ENCODE measurements at places on chromosomes 3 and 15.

- no peak for DNase-seq
These were observed 8.0 kb downstream of the CEP152 start for GRCh38 chr15:48802867-48803266.

- no peak for DNase-seq
These were observed 87.7 kb upstream of the RASGRP1 start for GRCh38 chr15:38652183-38652794.

GRCh38 chr15:64776402-64776786 lies 1.0 kb upstream of the RBPMS2 start:
- DNase-seq, result no peak

DNA sequence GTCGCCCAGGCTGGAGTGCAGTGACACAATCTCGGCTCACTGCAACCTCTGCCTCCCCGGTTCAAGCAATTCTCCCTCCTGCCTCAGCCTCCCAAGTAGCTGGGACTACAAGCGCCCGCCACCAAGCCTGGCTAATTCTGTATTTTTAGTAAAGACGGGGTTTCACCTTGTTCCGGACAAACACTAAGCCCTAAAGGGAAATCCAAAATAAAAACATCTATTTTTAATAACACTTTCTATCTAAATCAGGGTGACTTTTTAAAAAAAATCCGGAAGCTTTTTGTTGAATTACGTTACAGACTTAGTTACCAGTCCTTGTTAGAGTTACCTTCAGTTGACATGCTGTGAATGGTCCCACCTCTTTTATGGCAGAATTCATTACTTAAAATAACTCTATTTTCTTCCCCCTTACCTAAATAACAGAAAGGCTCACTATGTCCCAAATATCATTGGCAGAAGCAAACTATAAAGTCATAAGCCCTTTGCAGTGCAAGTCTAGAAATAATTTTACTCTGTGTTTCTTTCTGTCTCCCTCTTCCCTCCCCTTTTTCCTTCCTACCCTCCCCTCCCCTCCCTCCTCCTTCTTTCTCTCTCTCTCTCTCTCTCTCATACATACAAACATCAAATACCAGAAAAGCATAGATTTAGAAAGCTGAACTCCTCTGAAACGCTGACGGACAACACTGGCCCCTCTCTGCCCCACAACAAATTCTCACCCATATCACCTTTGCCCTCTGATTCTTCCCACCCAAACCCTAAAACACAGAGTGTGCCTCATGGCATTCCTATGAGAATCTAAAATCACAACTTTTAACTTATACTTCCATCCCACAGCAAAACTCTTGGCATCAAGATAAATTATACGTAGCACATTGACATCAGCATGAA lies 18.3 kb downstream of the THBS1 start:
- DNase-seq, result no peak

GRCh38 chr15:89078851-89079810 lies 9.1 kb upstream of the ABHD2 start:
- DNase-seq, result no peak

- DNase-seq, result no peak
These were observed 53.4 kb downstream of the LARS2 start for GRCh38 chr3:45441584-45442310.

- no peak for DNase-seq
These were observed 21.9 kb downstream of the DAPK2 start for GRCh38 chr15:64024172-64025050.

DNA sequence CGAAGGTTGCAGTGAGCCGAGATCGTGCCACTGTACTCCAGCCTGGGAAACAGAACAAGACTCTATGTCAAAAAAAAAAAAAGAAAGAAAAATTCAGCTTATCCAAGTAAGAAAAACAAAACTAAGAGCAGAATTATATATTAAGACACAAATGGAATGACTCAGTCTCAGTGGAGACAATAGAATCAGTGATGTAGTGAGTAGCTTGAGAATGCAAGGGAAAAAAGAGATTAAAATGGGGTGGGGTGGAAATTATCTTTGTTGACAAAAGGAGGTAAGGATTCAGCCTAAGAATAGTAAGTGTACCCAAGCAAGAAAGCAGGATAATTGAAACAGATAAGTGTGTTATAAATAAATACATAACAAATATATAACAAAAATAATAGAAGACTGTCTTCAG lies 70.7 kb downstream of the BLM start:
- no peak for DNase-seq

GRCh38 chr15:98906712-98907083 lies 100.9 kb downstream of the PGPEP1L start:
- DNase-seq, result no peak

DNA sequence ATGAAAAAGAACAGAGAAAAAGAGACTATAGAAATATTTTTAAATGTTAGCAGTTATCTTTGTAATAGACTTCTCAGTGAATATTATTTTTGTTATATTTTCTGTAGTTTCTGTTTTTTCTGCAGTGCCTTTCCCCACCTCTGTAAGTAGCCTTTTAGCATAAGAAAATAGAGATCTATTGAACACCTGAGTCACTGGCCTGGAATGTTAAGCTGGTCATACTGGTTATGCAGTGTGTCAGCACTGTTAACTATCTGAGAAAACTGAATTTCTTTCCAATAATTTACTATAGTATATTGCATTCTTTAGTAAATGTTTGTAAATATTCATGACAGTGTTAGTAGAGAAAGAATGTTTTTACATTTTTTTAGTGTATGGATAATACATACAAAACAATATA lies 79.8 kb downstream of the NECTIN3 start:
- DNase-seq, result no peak

- DNase-seq, result no peak
These were observed 25.3 kb downstream of the LOXL1 start for GRCh38 chr15:73951601-73952000.

Data from GM12891 (cell line).